ENCODE measurements at places on chromosomes 3 and 15.

- no peak for DNase-seq
Measured at GRCh38 chr15:73414876-73415275, 28.1 kb upstream of the REC114 start.

DNA sequence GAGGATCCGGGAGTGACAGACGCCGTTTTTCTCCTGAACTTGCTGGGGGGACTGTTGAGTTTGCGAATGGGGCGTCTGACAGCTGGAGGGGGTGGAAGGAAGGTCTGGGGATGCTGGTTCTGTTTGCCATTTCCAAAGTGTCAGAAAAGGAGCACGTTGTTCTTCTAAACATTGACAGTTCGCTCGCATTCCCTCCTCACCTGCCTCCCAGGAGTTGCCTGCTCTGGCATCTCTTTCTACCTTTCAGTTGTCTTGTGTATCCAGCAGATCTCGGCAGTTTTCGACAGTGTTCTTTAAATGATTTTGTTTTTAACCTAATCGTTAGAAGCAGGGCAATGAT is 829 bp downstream of the SELENOT start:
- no peak for DNase-seq

DNA sequence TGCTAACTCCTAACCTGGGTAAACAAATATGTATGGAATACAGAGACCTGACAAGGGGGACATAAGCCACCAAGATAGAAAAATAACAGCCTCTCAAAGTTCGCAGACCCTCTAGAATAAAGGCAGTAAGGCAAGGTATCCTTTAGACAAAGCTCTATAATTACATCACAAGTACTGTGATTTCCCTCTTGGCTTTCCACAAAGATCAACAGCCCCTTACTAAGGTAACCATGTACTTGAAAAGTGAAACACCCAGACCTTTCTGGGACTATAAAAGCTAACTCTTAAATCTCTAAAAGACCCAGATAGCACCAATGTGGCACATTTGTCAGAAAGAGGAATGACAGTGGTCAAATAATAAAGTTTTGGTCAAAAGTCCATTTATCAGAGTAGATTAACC is 51.9 kb downstream of the TBL1XR1 start:
- DNase-seq, result no peak

DNA sequence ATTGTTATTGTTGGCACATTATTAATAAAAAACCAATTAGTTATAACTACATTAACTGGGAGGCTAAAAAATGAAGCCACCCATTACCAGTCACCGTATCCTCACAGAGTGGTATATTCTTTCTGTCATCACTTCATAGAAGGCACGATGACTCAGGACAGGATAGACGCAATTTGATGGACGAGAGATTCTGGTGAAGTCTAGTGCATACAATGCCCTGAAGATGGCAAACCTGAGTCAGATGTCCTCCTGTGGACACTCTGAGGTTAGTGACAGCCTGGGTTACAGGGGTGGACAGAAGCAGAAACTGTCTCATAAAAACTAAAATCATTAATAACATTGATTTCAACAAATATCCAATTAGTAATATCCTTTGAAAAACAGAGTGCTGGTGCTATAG is 150.3 kb downstream of the SLC9A9 start:
- DNase-seq, result no peak

DNA sequence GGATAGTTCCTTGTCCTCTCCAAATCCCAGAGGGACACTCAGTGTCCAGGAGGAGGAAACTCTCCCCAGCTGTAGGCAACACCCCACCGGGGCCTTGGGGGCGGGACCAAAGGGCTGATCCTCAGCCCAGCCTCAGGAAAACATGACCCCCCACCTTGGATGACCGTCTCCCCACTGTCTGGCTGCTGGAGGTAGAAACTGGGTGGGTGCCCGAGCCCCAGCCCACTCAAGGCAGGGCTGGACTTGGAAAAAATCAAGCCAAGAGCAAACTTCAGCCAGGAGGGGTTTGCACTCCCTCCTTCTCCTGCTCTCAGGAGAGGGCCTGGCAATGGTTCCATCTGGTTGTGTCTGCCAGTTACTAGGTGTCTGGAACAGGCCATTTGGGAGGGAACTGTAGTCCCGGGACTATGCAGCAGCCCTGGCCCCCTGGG is 3.6 kb upstream of the RASL12 start:
- no peak for DNase-seq

GRCh38 chr3:127574880-127575878 is 15.4 kb downstream of the TPRA1 start:
- peak; percentile 55 for DNase-seq

DNA sequence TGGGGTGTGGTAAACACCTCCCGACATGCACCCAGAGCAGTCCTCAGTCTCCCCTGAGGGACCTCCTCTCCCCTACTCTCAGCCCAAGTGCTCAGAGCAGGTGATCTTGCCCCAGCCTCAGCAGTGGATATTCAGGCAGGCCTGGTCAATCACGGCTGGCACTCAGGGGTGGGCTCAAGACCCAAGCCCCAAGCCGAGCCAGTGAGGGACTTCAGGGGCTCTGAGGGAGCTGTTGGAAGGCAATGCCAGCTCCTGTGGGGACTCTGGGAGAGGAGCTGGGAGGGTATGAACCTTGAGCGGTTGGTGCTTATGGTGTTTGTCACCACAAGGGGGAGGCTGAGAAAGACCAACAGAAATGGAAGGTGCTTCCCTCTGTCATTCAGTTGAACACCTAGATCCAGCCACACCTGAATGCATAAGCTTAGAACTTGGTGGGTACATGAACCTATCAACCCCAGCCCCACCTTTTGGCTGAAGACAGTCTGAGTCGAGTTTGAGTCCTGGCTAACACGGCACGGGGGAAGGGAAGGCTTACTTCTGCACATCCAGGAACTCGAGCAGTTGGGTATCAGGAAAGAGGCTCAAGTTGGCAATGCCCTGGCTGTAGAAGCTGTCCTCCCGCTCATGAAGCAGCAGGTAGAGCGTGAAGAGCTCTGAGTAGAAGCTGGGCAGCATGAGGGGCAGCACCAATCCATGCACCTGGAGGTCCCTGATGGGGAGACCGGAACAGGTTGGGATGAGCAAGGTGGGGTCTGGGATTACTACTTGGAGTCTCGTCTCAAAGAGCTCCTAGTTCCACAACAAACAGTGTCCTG is 19.2 kb downstream of the ALS2CL start:
- no peak for DNase-seq

GRCh38 chr3:56593455-56594158 is 36.6 kb downstream of the CCDC66 start:
- DNase-seq, result no peak

DNA sequence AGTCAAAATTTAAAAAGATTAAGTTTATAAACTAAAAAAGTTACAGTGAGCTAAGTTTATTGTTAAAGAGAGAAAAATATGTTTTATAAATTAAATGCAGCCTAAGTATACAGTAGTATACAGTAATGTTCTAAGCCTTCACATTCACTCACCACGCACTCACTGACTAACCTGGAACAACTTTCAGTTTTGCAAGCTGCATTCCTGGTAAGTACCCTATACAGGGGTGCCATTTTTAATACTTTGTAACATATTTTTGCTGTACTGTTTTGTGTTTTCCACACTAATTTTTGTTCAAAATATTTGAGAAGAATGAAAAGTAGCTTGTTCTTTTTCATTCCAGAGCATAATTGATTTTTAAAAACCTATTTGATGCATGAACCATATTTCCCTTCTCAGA is 524.9 kb downstream of the RBMS3 start:
- no peak for DNase-seq

DNA sequence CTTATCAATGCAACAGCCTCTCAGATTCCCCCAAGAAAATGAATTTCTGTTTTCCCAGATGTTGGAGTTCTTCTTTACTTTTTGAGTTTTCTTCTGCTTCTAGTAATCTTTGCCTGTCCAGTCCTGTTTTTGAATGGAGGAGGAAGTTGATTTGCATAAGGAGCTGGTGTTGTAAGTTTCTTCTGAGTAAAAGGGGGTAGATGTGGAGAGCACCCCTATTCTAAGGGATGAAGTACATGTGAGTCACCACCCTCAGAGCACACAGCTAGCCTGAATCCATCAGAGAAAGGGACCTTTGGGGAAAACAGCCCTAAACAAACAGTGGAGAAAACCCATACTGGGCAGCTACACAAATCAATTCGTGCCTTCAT is 34.5 kb downstream of the ACAA1 start:
- DNase-seq, result no peak
